ENCODE measurements at places on chromosomes 1 and 21.
A peak's percentile ranks its signal among the peaks of the same experiment; 100 is the strongest.

DNA sequence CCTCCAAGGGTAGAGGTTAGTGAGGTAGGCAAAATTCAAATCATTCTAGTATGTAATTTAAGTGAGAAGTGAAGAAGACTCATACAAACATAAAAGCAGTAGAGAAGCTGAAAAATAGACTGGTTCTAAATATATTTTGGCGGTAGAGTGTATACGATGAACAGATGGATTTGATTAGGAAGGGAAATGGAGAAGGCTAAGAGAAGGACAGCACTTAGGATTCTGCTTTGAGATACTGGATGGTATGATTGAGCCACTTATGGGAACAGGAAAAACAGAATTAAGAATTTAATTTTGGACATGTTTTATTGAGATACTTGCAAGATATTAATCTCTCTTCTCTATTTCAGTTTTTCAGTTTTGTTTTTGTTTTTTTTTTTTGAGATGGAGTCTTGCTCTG is 60.1 kb downstream of the EPB41 start:
- no peak for DNase-seq

GRCh38 chr1:112515311-112516009 is 6.7 kb downstream of the WNT2B start:
- peak; percentile 71 for DNase-seq

GRCh38 chr1:109877317-109877771 is 33.3 kb upstream of the CSF1 start:
- peak; percentile 92 for DNase-seq

DNA sequence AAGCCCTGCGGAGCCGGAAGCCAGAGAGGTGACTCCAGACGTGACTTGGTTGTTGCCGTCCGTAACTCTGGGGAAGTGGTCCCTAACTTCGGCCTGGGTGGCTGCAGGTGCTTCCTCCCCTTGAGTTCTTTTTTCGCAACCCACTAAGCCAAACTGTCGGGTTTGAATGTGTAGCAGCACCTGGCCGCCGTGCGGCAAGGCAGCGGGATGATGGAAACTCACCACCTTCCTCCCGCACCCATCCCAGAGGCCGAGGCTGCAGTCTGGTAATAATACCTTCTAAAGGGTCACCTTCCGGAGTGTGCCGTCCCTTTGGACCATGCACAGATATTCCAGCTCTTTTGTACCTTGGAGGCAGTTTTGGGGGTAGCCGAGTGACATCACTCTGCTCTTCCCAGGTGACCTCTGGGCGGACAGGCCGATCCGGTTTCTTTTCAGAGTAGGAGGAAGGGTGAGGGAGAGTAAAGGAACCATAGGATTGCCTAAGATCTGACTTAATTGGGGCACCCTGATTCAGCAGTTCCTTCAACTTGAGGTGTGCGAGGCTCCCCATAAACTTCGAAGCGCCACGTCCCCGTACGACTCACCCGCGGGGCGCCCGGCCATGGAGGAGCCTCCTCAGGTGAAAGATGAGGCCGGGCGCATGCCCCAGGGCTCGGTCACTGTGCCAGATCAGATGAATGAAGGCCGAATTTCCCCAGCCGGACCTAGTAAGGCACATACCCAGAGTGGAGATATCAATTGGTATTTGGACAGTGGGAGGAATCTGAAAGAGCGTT is 1.0 kb downstream of the KCNK1 start:
- DNase-seq = no peak

- DNase-seq = no peak
Measured at GRCh38 chr1:43396059-43396458, 6.4 kb downstream of the SZT2 start.

Data from cardiac fibroblast (primary cell).